A549 treated with ZK216348 at 1 μM for 4 hours (cell line): ENCODE measurements at places on chromosomes 13 and 19. TPM values are rescaled to one million over a fixed set of nuclear protein-coding genes. Genes with fewer than 3 reads are reported as not detected.

ILF3 gene
- 137 to 175 TPM (median 172 TPM) in 5 replicates for total RNA-seq

ZNF441 gene
- 0.05 TPM in 1 of 5 replicates, not detected in the others for total RNA-seq

APLP1 gene
- 72.6 to 97.1 TPM (median 93.4 TPM) in 5 replicates for total RNA-seq

SKA3 gene
- total RNA-seq: 12.4 to 16.8 TPM (median 13.4 TPM) in 5 replicates

C2CD4C gene
- total RNA-seq: 0.14 to 0.75 TPM (median 0.46 TPM) in 5 replicates

UBAC2 gene
- 52.9 to 66.1 TPM (median 63.5 TPM) in 5 replicates for total RNA-seq

KCTD12 gene
- 1.1 to 2.3 TPM (median 1.8 TPM) in 5 replicates for total RNA-seq

APC2 gene
- total RNA-seq: 0.78 to 2.1 TPM (median 1.8 TPM) in 5 replicates

NKPD1 gene
- total RNA-seq: 0.08 to 0.34 TPM (median 0.32 TPM) in 5 replicates

ZNF536 gene
- total RNA-seq: not detected in 5 replicates

NLRP7 gene
- total RNA-seq: 0.08 TPM in 1 of 5 replicates, not detected in the others

APOC1 gene
- 106 to 124 TPM (median 109 TPM) in 5 replicates for total RNA-seq

PEAK3 gene
- total RNA-seq: 0.07 TPM in 1 of 5 replicates, not detected in the others

EHD2 gene
- 98.0 to 174 TPM (median 156 TPM) in 5 replicates for total RNA-seq

GTF2F2 gene
- 18.5 to 26.1 TPM (median 18.7 TPM) in 5 replicates for total RNA-seq

LILRB1 gene
- 0.07 TPM in 1 of 5 replicates, not detected in the others for total RNA-seq

ZNF534 gene
- total RNA-seq: not detected in 5 replicates

OVOL3 gene
- 0.23 TPM in 1 of 5 replicates, not detected in the others for total RNA-seq

VAV1 gene
- 6.1 to 7.9 TPM (median 7.1 TPM) in 5 replicates for total RNA-seq

DUS3L gene
- 29.2 to 35.5 TPM (median 32.6 TPM) in 5 replicates for total RNA-seq

LRRC25 gene
- not detected in 5 replicates for total RNA-seq

SIGLECL1 gene
- total RNA-seq: not detected in 5 replicates

SIGLEC11 gene
- 0.08 TPM in 1 of 5 replicates, not detected in the others for total RNA-seq

RGL3 gene
- total RNA-seq: 1.7 to 2.7 TPM (median 2.2 TPM) in 5 replicates

ATXN8OS gene
- total RNA-seq: not detected in 5 replicates

CLDN10 gene
- 0.18 to 0.20 TPM in 2 of 5 replicates, not detected in the others for total RNA-seq

GARRE1 gene
- total RNA-seq: 7.6 to 13.8 TPM (median 12.5 TPM) in 5 replicates
